ENCODE measurements at places on chromosomes 12 and 14. TPM values are rescaled to one million over a fixed set of nuclear protein-coding genes. Genes with fewer than 3 reads are reported as not detected.
A peak's percentile ranks its signal among the peaks of the same experiment; 100 is the strongest.

Gene KLRD1
- 0.94 TPM for total RNA-seq

Gene IL31
- not detected for total RNA-seq

Gene ASB2
- 187 TPM for total RNA-seq

Gene LMNTD1
- 1.0 TPM for total RNA-seq

Gene EML5
- 0.11 TPM for total RNA-seq

GRCh38 chr12:25249931-25250738 lies 594 bp downstream of the KRAS start:
- DNase-seq: no peak
- peaks cover 8% of the 10 kb centered on the region for H3K4me1 ChIP-seq
- H3K27me3 ChIP-seq: no peaks in the 10 kb centered on the region
- peak overlapping the region; percentile 98 for H3K27ac ChIP-seq
- peak overlapping the region; percentile 100 for H3K4me3 ChIP-seq

DNA sequence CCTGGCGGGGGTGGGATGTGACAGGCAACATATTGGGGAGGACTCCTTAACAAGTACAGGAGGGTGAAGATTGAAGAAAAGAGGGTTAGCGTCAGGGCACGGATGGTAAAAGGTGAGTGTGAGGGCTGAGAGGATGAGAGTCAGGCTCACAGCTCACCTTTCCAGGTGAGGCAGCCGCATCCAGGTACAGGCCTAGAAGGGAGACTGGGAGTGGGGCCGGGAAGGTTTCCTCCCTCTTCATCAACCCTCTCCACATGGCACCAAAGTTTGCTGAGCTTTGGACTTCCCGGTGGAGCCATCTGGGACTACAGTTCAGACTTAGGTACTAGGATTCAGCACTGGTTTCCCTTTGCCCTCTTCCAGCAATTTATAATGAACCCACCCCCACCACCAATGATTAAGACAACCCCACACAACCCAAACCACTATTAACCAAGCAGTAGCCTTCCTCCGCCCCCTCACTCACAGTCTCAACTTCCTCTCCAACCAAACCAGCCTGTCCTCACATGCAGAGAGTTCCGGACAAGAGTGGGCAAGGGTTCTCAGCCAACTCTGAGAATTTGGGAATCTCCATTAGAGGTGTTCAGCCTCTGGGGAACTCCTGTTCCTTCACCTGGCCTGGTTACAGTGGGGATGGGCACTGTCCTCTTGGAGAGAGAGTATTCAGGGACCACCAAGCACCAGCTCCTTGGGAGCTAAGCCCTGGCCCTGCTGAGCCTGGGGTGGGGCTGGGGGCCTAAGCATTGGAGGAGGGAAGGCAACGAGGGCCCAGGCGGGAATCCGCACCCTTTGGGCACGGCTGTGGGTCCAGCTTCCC lies 2.4 kb upstream of the HOXC4 start:
- H3K27ac ChIP-seq: no peak overlapping the region
- no peaks in the 10 kb centered on the region for H3K36me3 ChIP-seq
- no peak for DNase-seq
- no peaks in the 10 kb centered on the region for H3K4me1 ChIP-seq
- no peak overlapping the region for H3K4me3 ChIP-seq
- H3K27me3 ChIP-seq: peaks cover 23% of the 10 kb centered on the region

DNA sequence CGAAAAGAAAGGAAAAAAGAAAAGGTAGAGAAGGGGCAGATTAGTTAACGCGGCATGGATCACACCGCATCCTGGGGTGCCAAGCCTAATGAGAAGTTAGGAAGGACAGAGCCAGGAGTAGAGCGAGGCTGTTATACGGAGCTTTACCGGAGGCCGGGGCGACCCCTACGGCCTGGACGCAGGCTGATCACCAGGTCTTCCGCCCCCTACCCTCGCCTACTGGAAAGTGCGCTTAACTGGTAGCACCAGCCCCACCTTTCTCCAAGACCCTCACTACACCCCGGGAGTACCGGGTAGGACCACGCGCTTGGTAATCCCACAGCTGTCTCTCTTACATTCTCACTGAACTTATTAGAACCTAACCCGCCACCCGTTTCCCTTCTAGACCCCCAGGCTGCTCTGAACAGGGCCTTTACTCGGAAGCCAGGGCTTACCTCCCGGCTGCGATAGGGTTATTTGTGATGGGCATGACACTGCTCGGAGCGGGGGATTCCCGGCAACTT lies 33.8 kb downstream of the WBP11 start:
- H3K36me3 ChIP-seq: no peaks in the 10 kb centered on the region
- H3K4me3 ChIP-seq: peak overlapping the region; percentile 87
- H3K27ac ChIP-seq: peak overlapping the region; percentile 95
- no peak for DNase-seq
- H3K4me1 ChIP-seq: no peaks in the 10 kb centered on the region
- H3K27me3 ChIP-seq: no peaks in the 10 kb centered on the region

DNA sequence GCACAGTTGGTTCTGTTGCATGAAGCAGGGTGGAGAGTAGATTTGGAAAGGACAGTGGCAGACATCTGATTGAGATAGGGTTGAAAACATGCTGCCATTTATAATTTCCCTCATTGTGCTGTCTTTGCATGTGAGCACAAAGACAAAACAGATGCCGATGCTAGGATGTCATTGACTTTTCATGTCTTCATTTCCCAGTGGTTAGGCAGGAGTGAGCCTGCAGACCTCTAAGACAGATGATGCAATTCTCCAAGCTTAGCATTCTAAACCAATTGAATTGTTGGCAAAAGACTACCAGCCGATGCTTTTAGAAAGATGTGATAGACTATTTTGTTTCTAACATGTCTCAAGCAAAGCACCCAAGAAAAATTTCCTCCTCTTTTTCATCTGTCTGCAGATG lies 37.1 kb upstream of the PELI2 start:
- no peaks in the 10 kb centered on the region for H3K27me3 ChIP-seq
- no peaks in the 10 kb centered on the region for H3K36me3 ChIP-seq
- DNase-seq: no peak
- no peaks in the 10 kb centered on the region for H3K4me1 ChIP-seq

GRCh38 chr12:57740656-57741412 lies 2.3 kb upstream of the AGAP2 start:
- DNase-seq: no peak
- H3K4me1 ChIP-seq: no peaks in the 10 kb centered on the region
- H3K27me3 ChIP-seq: peaks cover 29% of the 10 kb centered on the region
- no peak overlapping the region for H3K27ac ChIP-seq
- H3K36me3 ChIP-seq: no peaks in the 10 kb centered on the region

GRCh38 chr12:107459641-107460040 lies 226.0 kb upstream of the PWP1 start:
- no peaks in the 10 kb centered on the region for H3K4me1 ChIP-seq
- no peaks in the 10 kb centered on the region for H3K27me3 ChIP-seq
- no peaks in the 10 kb centered on the region for H3K36me3 ChIP-seq
- no peak for DNase-seq
- H3K4me3 ChIP-seq: no peak overlapping the region
- H3K27ac ChIP-seq: no peak overlapping the region

- H3K4me1 ChIP-seq: no peaks in the 10 kb centered on the region
- H3K36me3 ChIP-seq: peaks cover 17% of the 10 kb centered on the region
- H3K27me3 ChIP-seq: no peaks in the 10 kb centered on the region
Measured at GRCh38 chr12:123991372-123991951, 18.4 kb downstream of the ZNF664 start.

GRCh38 chr14:101791919-101792572 lies 30.5 kb downstream of the PPP2R5C start:
- no peaks in the 10 kb centered on the region for H3K27me3 ChIP-seq
- no peak for DNase-seq
- H3K4me3 ChIP-seq: no peak overlapping the region
- peak overlapping the region; percentile 23 for H3K27ac ChIP-seq
- peaks cover under 1% of the 10 kb centered on the region for H3K36me3 ChIP-seq

- no peaks in the 10 kb centered on the region for H3K36me3 ChIP-seq
- H3K4me3 ChIP-seq: peak within 1 kb of the TSS; percentile 83
- DNase-seq: no peak
- no peaks in the 10 kb centered on the region for H3K27me3 ChIP-seq
- H3K27ac ChIP-seq: peak within 1 kb of the TSS; percentile 88
Measured at GRCh38 chr14:21070083-21070609, at the start of gene ARHGEF40. Gene ARHGEF40, plus strand, starts transcription at chr14:21070304. Its CDS starts 93 bp downstream, at chr14:21070397.

GRCh38 chr14:69263364-69263763 lies 3.4 kb downstream of the GALNT16 start:
- DNase-seq: peak; percentile 92
- H3K36me3 ChIP-seq: no peaks in the 10 kb centered on the region
- no peaks in the 10 kb centered on the region for H3K27me3 ChIP-seq
- no peak overlapping the region for H3K4me3 ChIP-seq
- H3K27ac ChIP-seq: peak overlapping the region; percentile 80

DNA sequence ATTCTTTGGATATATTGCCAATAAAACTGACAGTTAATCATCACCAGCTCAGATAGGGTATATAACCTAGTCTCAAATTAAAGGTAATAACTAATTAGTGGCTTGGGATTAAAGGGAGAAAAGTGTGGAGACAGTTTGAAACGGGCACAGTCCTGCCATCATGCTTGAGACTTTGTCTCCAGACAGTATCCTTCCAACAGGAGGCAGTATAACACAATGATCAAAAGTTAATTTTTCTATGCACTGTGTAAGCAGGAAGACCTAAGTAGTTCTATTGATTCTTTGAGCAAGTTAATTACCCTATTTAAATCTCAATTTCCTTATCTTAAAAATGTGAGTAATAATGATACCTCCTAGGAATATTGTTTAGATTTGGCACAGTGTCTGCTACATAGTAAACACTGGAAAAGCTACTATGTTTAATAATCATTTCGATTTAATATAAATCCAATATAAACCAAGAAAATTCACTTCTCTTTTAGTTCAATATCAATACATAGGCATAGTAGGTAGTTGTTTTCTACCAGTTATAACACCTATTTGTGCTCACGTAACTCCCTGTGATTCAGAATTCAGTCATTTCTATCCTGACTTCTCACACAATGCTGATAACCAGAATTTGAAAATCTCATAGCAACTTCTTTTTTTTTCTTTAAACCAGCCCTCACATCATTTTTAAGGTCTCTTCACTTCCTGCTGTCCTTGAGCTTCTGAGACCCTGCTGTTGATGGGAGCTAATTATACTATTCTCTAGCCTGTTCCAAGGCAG lies 53.7 kb downstream of the GALNT4 start:
- DNase-seq: no peak
- H3K27me3 ChIP-seq: no peaks in the 10 kb centered on the region
- H3K4me1 ChIP-seq: no peaks in the 10 kb centered on the region
- no peak overlapping the region for H3K27ac ChIP-seq
- H3K4me3 ChIP-seq: no peak overlapping the region

GRCh38 chr14:29982171-29982570 lies 54.5 kb upstream of the PRKD1 start:
- H3K4me3 ChIP-seq: no peak overlapping the region
- H3K4me1 ChIP-seq: no peaks in the 10 kb centered on the region
- H3K27ac ChIP-seq: no peak overlapping the region
- DNase-seq: no peak

Data from right atrium auricular region (tissue), 2 donors.